HT1080 (cell line): ENCODE measurements at places on chromosomes 6 and 20. TPM values are rescaled to one million over a fixed set of nuclear protein-coding genes. Genes with fewer than 3 reads are reported as not detected.

Gene TLDC2
- total RNA-seq: not detected in 2 replicates

Gene SOX18
- total RNA-seq: 0.11 and 0.57 TPM in 2 replicates

Gene FRS3
- total RNA-seq: 1.5 and 1.9 TPM in 2 replicates

Gene MARCKS
- 0.08 TPM in 1 of 2 replicates, not detected in the other for total RNA-seq

Gene HINT3
- total RNA-seq: 8.7 and 10.0 TPM in 2 replicates
